Caco-2 (cell line): ENCODE measurements at places on chromosomes 6 and 20.

DNA sequence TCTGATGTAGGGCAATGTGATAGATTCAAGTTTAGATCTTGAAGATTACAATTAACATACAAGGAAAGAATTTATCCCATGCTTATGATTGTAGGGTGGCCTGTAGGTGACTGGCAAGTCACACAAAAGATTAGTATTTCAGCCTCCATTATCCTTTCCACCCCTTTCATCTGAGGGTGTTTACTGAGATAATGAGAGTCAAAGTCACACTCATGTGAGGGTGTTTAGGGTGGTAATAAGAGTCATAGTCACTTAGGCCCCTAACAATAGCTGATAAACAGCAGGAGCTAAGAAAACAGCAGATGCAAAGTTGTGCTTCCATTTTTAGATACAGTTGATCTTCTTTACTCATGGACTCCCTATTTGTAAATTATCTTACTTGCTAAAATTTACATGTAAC is 11.4 kb downstream of the FAM184A start:
- DNase-seq: no peak

GRCh38 chr6:119566546-119567260 is 217.1 kb upstream of the MAN1A1 start:
- DNase-seq: no peak

GRCh38 chr6:154617175-154617574 is 106.7 kb upstream of the CNKSR3 start:
- DNase-seq: no peak

DNA sequence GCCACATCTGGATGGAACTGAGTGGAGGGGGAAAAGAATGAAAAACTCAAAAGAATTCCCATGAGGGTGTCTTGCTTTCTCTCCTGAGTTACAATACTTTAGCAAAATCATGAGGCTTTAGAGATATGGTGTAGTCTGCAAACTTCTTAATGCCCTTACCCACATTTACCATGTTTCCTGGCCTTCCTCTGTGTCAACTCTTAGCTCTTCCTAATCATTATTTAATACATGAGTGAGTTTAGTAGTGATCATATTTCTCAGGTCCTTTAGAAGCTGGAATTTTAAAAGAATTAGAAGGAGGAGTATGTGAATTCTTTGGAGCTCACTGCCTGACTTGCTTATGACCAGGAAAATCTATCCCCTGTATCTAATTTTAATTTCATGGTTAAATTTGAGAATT is 39.0 kb downstream of the STX11 start:
- DNase-seq: no peak

GRCh38 chr6:43893073-43893472 is 123.1 kb downstream of the VEGFA start:
- no peak for DNase-seq

DNA sequence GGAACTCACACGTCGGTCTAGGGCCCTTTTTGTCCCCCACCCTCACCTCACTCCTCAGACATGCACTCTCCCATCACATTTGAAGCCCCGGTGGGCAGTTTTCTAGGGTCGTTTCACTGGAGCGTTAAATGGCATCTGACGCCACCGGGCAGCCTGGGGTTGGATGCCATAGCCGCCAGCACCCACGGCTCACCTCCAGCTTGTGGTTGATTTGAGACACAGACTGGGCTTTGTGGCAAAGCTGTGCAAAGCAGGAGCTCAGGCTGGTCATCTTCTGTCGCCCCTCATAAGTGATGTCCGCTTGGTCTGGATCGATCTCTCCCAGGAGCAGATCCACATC is 530 bp downstream of the GOPC start:
- DNase-seq: no peak

- peak; percentile 90 for DNase-seq
These were observed 75.8 kb upstream of the AFDN start for GRCh38 chr6:167750956-167751358.

DNA sequence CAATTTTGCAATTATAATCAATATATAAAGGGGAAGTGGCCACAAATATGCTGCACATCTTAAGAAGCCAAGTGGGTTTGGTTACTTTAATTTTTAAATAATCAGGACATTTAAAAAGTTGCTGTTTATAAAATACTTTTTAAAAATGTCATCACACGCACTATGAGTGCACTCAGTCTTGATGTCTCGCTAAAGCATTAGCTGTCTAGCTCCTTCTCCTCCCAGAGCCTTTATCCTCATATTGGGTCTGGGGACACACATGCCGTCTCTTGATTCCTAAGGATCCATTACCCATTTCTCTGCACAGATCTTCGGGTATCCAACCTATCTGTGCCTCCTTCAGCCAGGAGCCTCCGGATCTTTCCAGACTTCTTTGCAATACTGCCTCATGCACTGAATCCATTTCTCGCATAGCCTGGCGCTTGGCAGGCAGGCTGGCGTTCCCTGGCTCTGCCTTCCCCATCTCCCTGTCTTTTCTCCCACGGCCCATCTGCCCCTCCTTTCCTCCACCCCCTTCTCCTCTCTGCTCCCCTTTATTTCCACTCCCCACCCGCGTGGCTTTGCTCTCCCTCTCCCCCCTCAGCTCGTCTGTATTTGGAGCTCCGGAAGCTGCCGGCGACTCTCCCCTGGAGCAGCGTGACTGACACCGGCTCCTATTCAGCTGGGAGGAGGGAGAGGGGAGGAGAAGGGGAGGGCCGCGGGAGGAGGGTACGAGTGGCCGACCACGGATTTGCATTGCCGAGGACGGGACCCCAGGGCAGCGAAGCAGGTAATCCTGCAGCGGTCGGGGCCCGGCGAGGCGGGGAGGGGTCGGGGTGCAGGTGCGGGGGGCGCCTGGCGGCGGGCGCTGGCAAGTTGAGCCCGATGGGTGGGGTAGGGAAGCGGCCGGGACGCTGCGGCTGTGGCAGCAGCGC is at the start of gene CAP2:
CAP2 (plus strand) TSS at position 618 of the 914 bp plus-strand sequence. CDS start 27,961 bp downstream, outside the sequence.
- DNase-seq: peak; percentile 65

DNA sequence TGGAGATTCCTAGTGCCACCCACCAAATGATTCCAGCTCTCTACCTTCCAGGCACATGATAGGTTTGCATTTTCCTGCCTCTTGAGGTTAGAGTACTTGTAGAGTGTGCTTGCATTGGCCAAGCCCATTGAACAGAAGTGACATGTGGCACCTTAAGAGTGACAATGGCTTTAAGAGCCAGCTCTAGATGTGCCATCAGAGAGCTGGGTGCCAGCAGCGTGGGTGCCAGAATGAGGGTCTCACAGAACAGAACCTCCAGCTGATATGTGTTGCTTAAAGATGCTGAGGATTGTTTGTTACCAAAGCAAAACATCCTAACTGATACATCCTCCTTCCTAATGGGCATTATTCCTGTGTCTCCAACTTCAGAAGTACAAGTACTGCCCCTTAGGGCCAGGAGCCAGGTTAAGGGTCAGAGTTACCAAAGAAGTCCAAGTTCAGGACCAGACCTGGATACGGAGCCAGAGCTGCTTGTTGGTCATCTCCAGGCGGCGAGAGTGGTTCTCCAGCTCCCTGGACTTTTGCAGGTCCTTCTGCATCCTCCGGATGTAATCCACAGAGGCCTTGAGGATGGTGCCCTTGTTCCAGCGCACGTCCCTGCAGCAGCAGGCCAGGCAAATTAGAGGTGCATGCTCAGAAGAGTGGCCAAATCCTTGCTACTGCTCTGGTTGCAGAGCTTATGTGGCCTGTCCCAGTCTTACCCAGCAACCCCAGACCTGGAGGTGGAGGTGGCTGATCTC is 47.5 kb downstream of the MDFI start:
- DNase-seq: peak; percentile 23

- no peak for DNase-seq
These were observed 19.7 kb downstream of the PPIL6 start for GRCh38 chr6:109420751-109421150.

DNA sequence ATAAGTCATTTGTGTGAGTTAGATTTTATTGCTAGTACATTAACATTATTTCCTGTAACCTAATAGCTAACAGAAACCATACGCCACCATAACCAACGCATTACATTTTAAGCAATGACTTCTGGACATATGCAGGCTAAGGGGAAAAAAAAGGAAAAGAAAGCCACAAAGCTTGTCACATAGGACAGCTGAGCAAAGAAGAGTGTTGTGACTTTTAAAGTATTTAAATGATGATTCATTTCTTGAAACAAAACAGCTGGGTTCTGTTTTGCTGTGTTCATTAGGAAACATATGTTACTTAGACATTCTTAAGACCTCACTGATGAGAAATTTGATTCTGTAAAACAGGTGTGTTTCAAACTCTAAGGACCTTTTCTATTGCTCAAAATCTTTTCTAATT is 171.4 kb downstream of the COL9A1 start:
- DNase-seq: no peak

GRCh38 chr6:123000244-123000770 is 4.3 kb downstream of the CLVS2 start:
- DNase-seq: no peak

- no peak for DNase-seq
These were observed 41.4 kb downstream of the MAP7 start for GRCh38 chr6:136508725-136509392.

DNA sequence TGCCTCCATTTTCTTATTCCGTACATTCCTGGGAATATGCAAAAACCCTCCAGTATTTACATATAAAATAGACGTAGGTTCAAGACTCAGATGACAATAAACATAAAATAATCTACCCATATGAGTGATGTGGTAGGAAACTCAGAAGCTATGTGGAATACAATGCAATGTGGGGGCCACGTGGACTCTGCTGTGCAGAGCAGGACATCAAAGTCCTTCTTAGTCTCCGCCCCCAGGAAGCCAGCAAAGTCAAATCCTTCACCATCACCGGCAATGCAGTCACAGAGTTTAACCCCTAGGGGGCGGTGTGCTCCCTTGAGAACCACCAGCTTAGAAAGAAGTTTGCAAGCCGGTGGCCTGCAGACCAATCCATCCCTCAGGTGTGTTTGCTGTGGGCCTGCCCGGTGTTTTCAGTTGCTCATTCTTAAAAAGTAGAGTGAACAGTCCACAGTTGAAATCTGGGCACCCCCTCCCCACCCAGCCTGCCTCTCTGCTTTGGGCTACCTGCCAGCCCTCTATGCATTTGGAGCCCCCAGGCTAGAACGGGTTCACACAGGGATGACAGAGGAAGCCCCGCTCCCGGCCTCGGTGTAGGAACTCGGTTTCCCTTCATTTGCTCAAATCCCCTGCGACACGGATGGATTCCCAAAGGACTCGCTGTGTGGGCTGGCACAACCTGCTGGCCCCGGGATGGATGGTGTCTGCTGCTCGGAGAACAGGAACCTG is 59.9 kb downstream of the SULF2 start:
- peak; percentile 95 for DNase-seq

- DNase-seq: no peak
These were observed 117.8 kb downstream of the BCAS1 start for GRCh38 chr20:53952528-53953096.

- DNase-seq: no peak
These were observed 36.6 kb upstream of the UBR2 start for GRCh38 chr6:42527204-42527603.

- no peak for DNase-seq
These were observed 110.7 kb downstream of the KIF6 start for GRCh38 chr6:39614393-39614950.

- no peak for DNase-seq
These were observed 180.4 kb upstream of the DTNBP1 start for GRCh38 chr6:15843226-15843625.

GRCh38 chr6:167113047-167113754 is 9.7 kb upstream of the CCR6 start:
- no peak for DNase-seq

- no peak for DNase-seq
These were observed 135.9 kb downstream of the JPH2 start for GRCh38 chr20:44050925-44051660.

DNA sequence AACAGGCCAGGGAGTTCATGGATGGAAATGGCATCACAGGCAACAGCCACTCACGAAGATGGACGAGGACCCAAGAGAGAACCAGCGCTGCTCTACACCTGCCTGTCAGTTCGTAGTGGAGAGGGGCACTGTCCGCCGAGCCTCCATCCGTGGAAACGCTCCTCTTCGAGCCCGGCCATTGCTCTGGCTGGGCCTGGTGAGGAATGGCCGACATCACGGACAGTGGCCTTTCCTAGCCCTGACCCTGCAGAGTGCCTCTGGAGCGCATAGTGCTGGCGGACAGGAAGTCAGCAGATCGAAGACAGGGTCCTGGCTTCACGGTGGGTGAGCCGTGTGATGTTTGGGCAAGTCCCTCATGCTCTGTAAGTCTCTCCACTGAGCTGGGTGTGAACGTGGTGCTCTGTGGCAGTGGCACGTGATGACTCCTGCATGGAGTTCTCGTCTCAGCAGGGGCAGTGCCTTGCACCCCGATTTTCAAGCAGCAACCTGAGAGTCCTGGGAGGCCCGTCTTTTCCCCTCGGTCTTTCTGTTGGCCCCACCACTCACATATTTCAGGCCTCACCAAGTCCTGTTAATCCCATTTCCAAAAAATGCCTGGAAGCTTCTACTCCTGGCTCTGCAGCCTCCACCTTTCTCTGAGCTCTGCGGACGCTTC is 214.4 kb downstream of the ERMARD start:
- no peak for DNase-seq

- DNase-seq: no peak
These were observed 1091.1 kb upstream of the GJE1 start for GRCh38 chr6:141041596-141042087.

DNA sequence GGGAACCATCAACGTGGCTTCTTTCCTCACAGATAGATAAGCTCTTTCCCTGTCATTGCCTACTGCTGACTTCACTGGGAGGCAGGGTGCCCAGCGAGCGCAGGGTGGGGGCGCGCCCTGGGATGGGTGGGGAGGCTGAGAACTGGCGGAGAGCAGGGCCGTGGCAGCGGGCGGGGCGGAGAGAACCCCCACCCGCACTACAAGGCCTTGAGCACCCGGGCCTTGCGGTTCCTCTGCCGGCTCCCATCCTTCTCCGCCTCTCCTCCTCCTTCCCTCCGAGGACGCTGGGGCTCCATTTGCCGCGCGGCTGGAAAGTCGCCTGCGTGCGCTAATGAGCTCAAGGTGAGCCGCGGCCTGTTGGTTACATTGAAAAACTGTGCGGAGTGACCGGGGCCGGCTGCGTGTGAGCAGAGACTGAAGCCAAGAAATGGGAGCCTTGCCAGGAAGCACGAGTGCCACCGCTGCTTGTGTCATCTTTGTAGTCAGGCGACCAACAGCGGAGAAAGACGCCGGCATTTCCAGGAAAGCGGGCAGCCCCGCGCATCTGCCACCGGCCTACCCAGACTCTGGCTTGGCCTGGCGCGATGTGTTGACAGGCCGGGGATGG is 963.5 kb upstream of the SLC35B3 start:
- DNase-seq: no peak

GRCh38 chr20:45971675-45972499 is at the start of gene ZNF335:
Gene ZNF335 (minus strand): TSS chr20:45972203. CDS start chr20:45971410, 793 bp downstream.
- peak; percentile 100 for DNase-seq

- DNase-seq: no peak
These were observed 13.8 kb downstream of the HECA start for GRCh38 chr6:139148557-139149235.

GRCh38 chr6:53813096-53813495 is 18.3 kb downstream of the LRRC1 start:
- DNase-seq: no peak
